Fibroblast of lung (primary cell): ENCODE measurements at places on chromosomes 1 and 21.

DNA sequence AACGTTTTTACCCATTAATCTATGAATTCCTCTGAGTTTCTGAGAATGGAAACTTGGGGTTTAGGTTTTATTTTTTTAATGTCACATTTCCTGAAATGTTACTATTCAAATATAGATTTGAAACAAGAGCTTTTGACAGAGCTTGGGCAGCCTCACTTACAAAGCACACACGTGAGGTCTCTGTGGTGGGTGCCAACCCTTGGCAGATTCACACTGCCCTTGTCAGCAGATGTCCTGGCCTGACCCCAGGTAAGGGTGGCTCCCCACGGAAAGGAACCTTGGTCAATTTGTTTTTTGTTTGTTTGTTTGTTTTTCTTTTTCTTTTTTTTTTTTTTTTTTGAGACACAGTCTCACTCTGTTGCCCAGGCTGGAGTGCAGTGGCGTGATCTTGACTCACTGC is 53.5 kb downstream of the FAAP20 start:
- DNase-seq, result no peak

DNA sequence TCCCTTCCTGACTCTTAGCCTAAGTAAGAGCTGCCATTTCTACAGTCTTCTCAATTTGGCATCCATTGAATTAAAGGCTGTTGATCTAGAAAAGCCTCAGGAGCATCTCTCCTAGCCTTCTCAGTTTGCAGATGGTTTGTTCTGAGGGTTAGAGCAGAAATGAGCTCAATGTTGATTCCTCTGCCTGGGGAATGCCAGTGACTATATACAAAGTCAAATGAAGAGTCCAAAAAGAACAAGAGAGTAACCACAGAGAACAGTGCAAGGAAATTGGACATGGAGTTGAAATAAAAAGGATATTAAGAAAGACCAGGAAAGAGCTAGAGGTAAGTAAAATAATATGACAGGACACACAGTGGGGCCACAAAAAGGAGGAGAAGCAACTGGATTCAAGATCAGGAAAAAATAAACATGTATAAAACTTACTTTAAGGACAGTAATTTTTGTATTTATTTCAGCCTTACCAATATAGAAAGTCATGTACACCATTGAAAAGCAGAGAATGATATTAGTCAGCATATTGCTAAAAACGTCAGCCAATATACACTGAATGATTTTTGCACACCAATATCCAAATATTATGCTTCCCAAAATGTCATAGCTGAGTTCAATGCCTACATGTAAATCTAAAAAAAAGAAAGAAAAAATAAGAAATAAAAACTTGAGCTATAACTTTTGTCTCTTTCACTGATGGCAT is 21.3 kb downstream of the SLC9C2 start:
- DNase-seq, result no peak

DNA sequence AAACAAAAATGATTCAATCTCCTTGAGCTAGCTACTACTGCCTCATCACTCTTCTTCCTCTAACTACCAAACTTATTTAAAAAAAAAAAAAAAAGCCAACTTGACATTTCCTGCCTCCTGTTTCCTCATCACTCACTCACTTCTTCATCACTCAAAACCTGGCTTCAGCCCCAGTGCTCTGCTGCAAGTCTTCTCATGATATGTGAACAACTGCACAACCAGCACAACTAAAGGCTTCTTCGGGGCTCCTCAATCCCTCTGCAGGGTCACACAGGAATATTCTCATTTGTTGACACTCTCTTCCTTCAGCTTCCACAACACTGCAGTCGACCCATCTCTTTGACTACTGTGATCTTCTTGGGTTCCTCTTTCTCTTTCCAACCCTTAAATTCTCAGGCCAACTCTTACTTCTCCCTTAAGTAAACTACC is 7.6 kb downstream of the MTF1 start:
- DNase-seq, result no peak

GRCh38 chr1:200954434-200954833 is 59.7 kb downstream of the INAVA start:
- DNase-seq, result no peak
